ENCODE measurements at places on chromosomes 12 and 14.

DNA sequence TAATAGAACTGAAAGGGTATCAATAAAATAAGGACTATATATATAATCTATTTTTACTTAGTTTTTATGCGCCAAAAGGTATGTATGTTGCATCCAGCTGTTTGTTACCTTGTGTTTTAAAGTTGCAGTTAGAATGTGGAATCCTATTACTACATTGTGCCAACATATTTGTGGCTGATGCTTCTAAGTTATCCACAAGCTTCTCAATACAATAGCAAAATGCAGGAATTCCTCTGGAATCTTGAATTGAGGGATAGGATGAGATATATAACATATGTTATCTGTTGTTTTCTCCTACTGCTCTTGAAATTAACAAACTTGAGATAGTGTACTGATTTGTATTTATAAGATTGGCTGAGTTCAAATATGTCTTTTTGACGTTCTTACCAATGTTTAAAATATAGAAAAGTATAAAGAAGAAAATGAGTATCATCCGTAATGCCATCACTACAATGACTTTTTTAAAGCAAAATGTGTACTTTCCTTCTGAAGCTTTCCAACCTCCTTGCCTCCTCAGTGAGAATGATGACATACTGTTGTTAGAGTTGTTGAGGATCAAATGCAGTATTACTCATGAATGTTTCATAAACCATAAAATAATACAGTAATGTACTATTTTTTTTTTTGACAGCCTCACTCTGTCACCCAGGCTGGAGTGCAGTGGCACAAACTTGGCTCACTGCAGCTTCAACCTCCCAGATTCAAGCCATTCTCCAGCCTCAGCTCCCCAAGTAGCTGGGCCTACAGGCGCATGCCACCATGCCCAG is 6.6 kb downstream of the RAP1B start:
- no peak for DNase-seq

GRCh38 chr12:124162151-124163110 is 132.5 kb upstream of the RFLNA start:
- DNase-seq, result no peak

DNA sequence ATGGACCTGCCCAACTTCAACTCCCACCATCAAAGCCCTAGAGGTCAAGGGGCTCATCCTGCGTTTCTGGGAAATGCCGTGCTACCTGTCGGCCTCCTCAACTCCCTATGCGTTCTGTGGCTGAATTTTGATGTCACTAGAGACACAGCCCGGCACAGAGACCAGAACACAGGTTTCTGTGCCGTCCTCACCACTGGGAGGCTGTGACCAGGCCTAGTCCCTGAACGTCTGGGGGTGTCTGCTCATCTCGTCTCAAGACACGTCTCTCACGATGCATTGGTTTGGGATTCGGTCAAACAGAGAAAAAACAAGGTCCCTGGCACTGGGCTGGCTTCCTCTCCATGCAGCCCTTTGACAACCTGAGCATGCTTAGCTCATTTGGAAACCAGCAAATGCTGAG is 33.5 kb downstream of the SLC15A4 start:
- DNase-seq, result no peak

- DNase-seq, result no peak
These were observed 177.3 kb downstream of the MYRFL start for GRCh38 chr12:70002097-70002911.

DNA sequence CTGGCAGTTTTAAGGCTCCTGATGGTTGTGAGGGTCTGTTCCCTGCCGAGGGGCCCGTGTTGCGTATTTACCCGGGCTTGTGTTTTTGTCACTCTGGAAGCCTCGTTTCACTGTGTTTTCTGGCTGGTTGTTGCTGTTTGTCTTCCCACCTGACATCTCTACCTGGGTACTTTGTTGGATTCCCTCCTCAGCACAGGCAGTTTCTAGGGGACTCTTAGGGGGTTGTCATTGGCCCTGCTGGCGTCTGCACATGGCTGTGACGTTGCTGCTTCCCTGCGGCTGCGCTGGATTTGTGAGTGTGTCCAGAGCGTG is 6.4 kb downstream of the FBRSL1 start:
- no peak for DNase-seq

DNA sequence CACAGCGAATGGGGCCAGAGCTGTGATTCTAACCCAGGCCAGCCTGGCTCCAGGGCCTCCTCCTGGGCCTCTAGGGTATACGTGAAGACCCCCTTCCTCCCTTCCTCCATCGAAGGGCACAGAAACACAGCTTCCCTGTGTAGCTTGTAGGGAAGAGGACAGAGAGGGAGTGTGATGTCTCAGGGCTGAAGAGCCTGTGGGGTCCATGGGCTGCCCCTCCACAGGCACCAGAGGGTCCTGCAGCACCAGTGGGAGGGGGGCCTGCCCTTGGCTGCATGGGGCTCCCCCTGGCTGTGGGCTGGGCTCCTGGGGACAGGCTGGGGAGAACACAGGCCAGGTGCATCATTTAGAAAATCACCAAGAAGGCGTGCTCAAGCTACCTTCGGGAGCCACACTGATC is 178.5 kb downstream of the CALM1 start:
- no peak for DNase-seq

- no peak for DNase-seq
These were observed 11.3 kb upstream of the GNG2 start for GRCh38 chr14:51849097-51849496.

DNA sequence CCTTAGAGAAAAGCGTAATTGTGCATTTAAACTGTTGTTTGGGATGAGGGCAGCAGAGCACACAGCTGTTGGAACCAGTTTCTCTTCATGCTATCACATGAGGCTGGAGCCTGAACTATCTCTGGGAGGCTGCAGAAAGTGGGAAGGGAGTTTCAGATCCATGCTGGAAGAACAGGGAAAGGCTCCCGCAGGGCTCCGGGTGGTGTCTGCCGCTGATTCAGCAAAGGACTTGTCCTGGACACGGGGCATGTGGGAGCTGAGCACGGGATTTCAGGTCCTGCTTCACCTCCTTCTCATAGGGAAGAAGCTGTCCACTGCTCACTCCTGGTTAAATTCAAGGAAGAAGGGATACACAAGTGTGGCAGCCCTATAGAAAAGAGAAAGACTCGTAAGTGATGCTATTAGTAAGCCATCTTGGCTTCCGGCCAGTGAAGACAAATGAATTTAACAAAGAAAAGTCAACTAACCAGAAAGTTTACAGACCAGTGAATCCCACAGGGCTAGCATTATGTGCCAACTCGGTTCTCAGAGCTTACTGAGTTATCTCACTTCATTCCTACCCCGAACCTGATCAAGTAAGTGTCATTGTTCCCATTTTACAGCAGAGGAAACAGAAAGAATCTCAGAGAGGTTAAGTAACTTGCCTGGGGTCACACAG is 6.7 kb upstream of the FZD10 start:
- no peak for DNase-seq

- DNase-seq, result no peak
These were observed 38.3 kb downstream of the SSPN start for GRCh38 chr12:26233631-26234030.

- no peak for DNase-seq
These were observed 27.4 kb downstream of the SRRM4 start for GRCh38 chr12:119008691-119009221.

GRCh38 chr14:99393059-99393655 is 87.5 kb downstream of the SETD3 start:
- DNase-seq, result no peak

- DNase-seq, result no peak
These were observed 21.8 kb upstream of the DDHD1 start for GRCh38 chr14:53174918-53175317.

- no peak for DNase-seq
These were observed 113.4 kb downstream of the LGMN start for GRCh38 chr14:92635031-92635430.

DNA sequence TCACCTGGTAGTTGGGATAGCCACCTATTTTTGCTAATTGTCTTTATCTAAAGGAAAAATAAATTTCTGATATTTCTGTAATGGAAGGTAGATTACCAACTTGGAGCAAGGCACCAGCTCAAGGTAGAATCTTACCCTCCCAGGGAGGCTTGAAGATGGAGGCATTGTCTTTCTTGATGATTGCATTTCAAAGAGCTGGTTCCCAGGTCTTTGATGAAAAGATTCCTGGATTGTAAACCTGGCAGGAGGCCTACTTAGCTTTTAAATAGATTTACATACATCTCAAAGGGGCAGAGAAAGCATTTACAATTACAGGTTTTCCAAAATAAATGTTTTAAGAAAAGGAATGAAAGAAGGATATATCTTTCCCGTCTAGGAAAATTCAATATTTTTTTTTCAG is 729.2 kb downstream of the LRFN5 start:
- no peak for DNase-seq

GRCh38 chr14:53295372-53295771 is 142.2 kb upstream of the DDHD1 start:
- no peak for DNase-seq

- DNase-seq, result no peak
These were observed 19.7 kb downstream of the PLEKHG3 start for GRCh38 chr14:64723691-64724577.

DNA sequence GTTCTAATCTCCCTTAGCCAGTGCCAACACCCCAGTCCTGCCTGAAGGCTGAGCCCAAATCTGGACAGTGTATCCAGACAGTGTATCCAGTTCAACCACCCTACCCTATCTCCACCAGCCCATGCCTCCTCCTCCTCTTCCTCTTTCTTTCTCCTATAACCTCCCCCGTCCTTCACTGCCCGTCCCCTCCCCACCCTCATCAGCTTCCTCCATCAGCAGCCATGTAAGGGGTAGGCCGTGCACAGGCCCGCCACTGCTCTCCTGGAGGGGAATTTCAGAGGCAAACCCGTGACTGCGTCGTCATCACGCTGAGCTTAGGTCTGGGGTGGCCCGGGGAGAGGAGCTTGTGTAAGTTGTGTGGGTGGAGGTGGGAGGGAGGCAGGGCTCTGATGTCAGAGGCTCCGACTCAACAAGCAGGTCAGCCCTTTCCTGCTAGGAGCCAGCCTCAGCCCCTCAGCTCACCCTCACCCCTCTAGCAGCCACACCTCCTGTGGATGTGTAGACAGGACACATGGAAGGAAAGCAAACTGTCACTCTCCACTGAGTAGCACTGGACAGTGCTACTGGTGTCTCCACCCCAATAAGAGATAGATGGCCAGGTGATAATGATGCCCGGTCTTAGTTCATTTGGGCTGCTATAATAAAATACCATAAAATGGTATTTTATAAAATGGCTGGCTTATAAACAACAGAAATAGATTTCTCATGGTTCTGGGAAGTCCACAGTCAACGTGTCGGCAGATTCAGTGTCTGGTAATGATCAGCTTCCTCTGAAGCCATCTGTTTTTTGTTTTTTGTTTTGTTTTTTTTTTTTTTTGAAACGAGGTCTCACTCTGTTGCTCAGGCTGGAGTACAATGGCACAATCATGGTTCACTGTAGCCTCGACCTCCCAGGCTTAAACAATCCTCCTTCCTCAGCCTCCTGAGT is 50.5 kb downstream of the IRF2BPL start:
- DNase-seq, result no peak

DNA sequence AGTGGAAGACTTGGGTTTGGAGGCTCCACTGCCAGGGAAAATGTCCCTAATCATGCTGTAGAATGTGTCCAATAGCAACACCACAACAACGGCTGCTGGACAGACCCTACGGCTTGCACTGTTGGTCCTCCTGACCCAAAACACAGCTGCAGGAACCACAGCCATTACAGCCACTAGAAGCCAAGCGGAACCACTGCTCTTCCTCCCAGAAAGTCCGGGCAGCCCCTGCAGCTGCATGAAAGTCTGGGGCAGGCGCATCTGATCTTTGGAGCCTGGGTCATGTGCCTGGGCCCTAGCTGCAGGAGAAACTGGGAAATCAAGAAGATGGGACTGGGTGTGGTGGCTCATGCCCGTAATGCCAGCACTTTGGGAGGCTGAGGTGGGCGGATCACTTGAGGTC is 124.7 kb upstream of the METAP2 start:
- no peak for DNase-seq
